ENCODE measurements at places on chromosomes 4 and X.

- no peak for DNase-seq
These were observed 205.1 kb downstream of the STK32B start for GRCh38 chr4:5256421-5256820.

DNA sequence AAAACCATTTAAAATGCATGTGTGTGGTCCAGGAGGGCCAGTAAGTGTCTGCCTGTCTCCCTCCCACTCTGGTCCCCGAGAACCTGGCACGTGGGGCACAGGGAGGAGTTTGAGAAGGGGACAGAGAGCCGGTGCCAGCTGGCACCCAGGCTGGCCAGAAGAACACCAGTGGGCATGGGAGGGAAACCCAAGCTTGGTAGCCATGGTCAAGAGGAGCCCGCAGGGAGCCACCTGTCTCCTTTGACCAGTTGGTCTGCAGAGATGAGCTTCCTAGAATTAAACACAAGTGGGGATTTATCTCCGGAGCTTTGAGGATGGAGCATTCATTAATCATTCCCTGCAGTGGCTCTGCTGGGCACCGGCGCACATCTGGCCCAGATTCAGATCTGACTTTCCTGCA, 41.6 kb downstream of the HMX1 start:
- DNase-seq: no peak

GRCh38 chr4:33940281-33940680, 2304.0 kb downstream of the ARAP2 start:
- peak; percentile 31 for DNase-seq

- DNase-seq: peak; percentile 29
These were observed 129.2 kb upstream of the MSX1 start for GRCh38 chr4:4730249-4730648.

DNA sequence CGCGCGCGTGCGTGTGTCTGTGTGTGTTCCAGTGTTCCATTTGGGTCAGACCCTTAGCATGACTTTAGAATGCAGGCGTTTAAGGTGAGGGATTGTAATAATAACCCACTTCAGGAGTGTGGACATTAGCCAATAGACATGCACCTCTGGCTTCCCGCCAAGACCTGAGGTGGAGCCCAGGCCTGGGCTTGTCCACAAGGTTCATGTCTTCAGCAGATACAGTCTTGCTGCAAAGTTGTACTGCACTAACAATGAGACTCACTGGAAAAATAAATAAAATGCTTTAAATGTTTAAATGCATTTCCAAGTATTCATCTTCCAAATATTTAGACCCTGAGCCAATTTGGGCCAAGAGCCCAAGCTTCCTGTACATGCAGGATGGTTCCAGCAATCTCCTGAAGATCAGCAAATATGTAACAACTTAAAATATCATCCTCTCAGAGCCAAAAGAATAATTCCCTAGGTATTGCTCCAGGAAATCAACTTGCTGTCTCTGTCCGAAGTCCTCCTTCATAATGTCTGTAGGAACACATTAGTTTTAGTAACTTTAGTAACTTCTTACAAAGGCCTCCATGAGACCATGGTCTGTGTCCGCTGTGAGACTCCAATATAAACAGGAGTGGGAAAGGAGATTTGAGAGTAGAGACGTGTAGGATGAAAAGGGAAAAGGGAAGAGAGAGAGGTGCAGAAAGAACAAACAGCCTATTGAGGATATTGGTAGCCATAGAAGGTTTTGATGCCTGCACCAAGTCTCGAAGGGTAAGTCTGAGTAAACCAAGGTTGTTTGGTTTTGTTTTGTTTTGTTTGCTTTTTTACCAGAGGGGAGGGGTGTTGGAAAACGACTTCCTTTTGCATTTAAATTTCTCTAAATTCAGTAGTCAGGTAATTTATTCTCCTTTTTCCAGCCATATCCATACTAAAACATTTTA, 98.5 kb upstream of the KLF3 start:
- DNase-seq: peak; percentile 50

GRCh38 chr4:152344001-152344400, 191.9 kb downstream of the FBXW7 start:
- DNase-seq: no peak
